ENCODE measurements at places on chromosomes 13 and 19. TPM values are rescaled to one million over a fixed set of nuclear protein-coding genes. Genes with fewer than 3 reads are reported as not detected.

Gene CASP14
- not detected for total RNA-seq

GRCh38 chr13:77338329-77338728 lies 11.4 kb upstream of the MYCBP2 start:
- no peak overlapping the region for H3K4me3 ChIP-seq
- no peak for DNase-seq
- H3K27ac ChIP-seq = no peak overlapping the region
- H3K36me3 ChIP-seq = peaks cover 1% of the 10 kb centered on the region

Gene SPC24
- 30.3 TPM for total RNA-seq

DNA sequence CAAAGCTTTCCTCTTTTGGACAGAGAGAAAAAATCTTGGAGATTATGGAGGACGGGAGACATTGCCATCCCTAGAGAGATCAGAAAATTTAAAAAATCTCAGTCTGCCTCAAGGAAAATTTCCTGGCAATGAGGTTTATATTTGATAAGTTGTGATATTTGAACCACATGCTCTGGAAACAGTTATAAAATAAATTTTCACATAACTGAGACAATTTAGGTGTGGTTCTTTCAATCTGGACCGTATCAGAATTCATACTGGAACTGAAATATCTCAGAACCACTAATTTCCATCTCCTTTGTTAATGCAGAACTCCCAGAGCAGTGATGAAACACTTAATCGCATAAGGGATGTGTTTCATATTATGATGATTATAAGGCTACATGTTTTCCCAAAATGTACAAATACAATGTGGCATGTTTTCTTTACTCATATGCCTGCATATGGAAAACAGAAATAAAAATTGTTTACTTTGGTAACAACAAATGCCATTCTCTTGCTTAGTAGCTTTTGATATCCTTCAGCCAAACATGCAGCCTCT lies 13.7 kb downstream of the UBE2L5 start:
- peaks cover 12% of the 10 kb centered on the region for H3K4me1 ChIP-seq
- H3K27me3 ChIP-seq = peaks cover 6% of the 10 kb centered on the region
- H3K27ac ChIP-seq = no peak overlapping the region
- no peak for DNase-seq
- H3K4me3 ChIP-seq = no peak overlapping the region

- no peaks in the 10 kb centered on the region for H3K36me3 ChIP-seq
- no peaks in the 10 kb centered on the region for H3K27me3 ChIP-seq
- H3K27ac ChIP-seq = no peak overlapping the region
- no peak for DNase-seq
Measured at GRCh38 chr13:84405286-84405685, 523.0 kb upstream of the SLITRK1 start.

- no peaks in the 10 kb centered on the region for H3K4me1 ChIP-seq
- DNase-seq = no peak
- peaks cover 15% of the 10 kb centered on the region for H3K27me3 ChIP-seq
- no peaks in the 10 kb centered on the region for H3K36me3 ChIP-seq
- H3K4me3 ChIP-seq = no peak overlapping the region
Measured at GRCh38 chr13:110216006-110216397, 91.0 kb downstream of the COL4A1 start.

DNA sequence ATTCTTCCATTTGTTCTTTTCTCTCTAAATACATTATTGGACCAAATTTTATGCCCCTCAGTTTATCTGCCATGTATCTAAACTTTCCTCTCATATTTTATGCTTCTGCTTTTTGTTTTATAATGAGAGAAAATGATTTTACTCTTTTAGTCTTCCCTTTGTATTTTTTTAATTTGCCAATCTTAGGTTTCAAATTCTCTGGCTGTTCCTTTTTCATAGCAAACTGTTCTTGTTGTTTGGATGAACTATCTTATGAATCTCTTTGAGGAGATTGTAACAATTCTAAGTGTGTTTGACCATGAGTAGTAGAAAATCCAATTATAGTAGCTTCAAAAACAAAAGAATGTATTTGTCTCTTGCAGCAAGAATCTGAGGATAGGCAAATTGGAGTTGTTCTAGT lies 290.5 kb downstream of the NDFIP2 start:
- H3K27me3 ChIP-seq = no peaks in the 10 kb centered on the region
- no peak overlapping the region for H3K4me3 ChIP-seq
- H3K4me1 ChIP-seq = no peaks in the 10 kb centered on the region
- H3K36me3 ChIP-seq = no peaks in the 10 kb centered on the region
- peak overlapping the region; percentile 6 for H3K27ac ChIP-seq

Gene RASAL3
- 130 TPM for total RNA-seq

- H3K4me3 ChIP-seq = peak overlapping the region; percentile 92
- H3K4me1 ChIP-seq = peaks cover 23% of the 10 kb centered on the region
- no peaks in the 10 kb centered on the region for H3K27me3 ChIP-seq
- H3K36me3 ChIP-seq = peaks cover 29% of the 10 kb centered on the region
- DNase-seq = peak; percentile 41
- H3K27ac ChIP-seq = peak overlapping the region; percentile 95
Measured at GRCh38 chr19:53102756-53103233, 427 bp downstream of the ZNF160 start.

DNA sequence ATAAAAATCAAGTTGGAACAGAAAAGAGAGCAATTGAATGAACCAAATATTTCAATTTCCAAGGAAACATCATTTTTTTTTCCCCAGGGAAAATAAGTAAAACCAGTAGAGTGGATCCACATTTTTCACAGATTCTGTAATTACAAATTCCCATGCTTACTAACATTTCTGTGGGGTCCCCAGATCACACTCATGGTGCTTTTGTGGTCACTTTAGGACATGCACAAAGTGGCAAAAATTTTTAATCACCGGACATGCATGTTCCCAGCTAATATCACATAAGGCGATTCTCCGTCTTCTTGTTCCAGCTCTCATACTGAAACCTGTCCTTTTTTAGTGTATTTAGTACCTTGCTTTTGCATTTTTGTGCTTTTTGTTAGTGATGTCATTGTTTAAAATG lies 748.2 kb upstream of the SLITRK1 start:
- no peaks in the 10 kb centered on the region for H3K27me3 ChIP-seq
- H3K4me3 ChIP-seq = no peak overlapping the region
- no peak overlapping the region for H3K27ac ChIP-seq

All from activated T-helper 1 cell treated with anti-CD3 and anti-CD28 coated beads, Interleukin-12 subunit alpha, Interleukin-12 subunit beta, Interleukin-2, Interleukin-4 antibody, amounts not matched to agents 30 ng/mL and 10 ng/mL and 1 ng/mL, durations not matched to agents 14 hours and 24 hours and 36 hours (primary cell).